ENCODE measurements at places on chromosomes 6 and 20.
A peak's percentile ranks its signal among the peaks of the same experiment; 100 is the strongest.

DNA sequence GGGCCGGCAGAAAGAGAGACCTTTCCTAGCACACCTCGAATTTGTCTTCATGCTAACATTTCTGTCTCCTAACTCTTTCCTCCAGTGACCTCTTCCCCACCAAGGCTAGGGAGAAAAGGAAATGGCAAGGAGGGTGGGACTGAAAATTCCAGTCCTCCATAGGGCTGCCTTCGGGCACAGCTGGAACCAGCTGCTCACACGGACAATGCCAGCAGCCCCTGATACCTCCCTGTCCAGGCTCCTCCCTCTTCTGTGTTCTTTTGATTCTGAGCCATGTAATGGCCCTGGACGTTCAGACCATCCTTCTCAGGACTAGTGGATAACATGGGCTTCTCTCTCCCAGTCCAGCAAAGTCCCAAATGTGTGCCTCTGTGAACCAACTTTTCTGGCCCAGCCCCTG, 29.1 kb upstream of the PHACTR3 start:
- DNase-seq, result no peak

GRCh38 chr20:63407928-63408683, 47.0 kb upstream of the CHRNA4 start:
- DNase-seq, result no peak

- DNase-seq, result no peak
Measured at GRCh38 chr6:108175592-108176279, 9.9 kb downstream of the NR2E1 start.

DNA sequence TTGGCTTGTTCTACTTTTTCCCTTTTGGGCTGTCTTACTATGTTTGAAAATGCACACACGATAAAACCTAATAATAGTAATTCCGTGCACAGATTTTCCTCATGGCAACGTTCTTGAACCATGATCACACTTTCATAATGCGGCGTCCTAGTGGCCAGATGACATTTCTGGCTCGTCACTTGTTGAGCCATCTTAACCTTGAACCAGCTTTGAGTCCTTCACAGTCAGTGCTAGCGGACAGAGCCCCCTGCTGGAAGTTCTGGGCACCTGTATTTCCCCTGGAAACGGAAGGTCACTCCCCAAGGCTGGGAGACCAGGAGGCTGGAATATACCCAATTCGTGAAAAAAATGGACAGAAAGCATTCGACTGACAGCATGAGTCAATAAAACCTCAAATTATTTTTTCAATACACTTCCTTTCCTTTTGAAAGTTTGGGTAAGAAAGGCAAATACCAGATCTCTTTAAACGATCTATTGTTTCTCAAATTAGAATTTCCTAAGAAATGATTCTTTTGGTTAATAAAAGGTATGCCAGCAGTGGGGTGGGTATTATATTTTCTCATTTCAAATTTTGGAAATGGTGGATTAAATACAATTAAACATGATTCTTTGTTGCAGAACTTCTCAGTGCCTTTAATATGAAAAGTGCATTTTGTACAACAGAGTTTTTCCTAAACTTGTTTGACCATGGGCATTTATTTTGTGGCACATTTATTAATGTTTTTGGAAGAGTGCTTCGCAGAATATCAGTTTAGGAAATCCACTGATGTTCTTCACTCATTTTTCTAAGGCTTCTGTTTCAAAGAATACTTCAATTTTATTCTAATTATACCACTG, 542.3 kb downstream of the QKI start:
- DNase-seq, result peak; percentile 79

- no peak for DNase-seq
Measured at GRCh38 chr20:46120136-46120535, 2.0 kb downstream of the CD40 start.

DNA sequence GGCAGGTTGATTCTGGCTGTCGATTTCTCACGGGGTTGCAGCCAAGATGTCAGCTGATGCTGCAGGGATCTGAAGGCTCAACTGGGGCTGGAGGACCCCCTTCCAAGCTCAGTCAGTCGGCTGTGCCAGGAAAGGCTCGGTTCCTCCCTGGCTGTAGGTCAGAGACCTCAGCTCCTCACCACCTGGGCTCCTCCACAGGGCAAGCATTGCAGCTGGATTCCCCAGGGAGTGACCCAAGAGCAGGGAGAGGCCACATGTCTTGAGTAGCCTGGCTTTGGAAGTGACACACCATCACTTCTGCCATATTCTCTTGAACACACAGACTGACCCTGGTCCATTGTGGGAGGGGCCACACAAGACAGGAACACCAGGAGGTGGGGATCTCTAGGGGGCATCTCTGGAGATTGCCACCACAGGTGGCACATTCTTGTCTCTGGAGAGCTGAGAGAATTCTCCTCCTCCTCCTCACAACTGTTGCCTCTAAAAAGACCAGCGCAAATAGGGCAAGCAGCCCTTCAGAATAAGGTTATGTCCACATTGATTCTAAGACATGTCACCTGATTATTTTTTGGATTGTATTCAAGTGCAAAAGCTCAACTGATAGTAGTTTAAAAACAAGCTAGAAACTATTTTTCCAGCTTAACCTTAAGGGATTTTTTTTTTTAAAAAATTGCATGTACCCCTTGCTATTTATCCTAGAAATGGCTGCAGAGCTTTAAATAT, 270.5 kb downstream of the NRN1 start:
- no peak for DNase-seq

GRCh38 chr20:43938017-43938655, 23.5 kb downstream of the TOX2 start:
- DNase-seq, result no peak

GRCh38 chr20:8155812-8156211, 23.7 kb downstream of the PLCB1 start:
- DNase-seq, result no peak

GRCh38 chr6:92297101-92297500, 1122.3 kb downstream of the EPHA7 start:
- DNase-seq, result peak; percentile 19

- peak; percentile 56 for DNase-seq
Measured at GRCh38 chr20:45917790-45918141, 5.8 kb upstream of the PLTP start.

- peak; percentile 90 for DNase-seq
Measured at GRCh38 chr6:23180504-23181293, 611.3 kb downstream of the HDGFL1 start.

DNA sequence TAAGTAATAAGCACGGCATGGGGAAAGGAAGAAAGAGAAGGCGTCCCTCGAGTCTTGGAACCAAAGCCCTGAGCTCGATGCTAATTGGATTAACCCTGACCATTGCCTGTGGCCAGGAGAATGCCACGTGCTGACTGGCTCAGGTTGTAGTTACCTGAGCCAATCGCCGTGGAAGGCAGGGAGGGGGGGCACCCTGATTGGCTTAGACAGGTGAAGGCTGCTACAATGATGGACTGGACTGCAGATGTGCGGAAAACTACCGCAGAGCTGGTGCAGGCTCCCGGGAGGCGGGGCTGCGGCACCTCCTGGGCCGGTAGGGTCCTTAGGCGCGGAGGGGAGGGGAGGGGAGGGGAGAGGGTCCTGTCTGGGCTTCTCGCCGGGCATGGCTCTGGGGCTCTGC, 121.3 kb downstream of the TFAP2C start:
- DNase-seq, result peak; percentile 12

DNA sequence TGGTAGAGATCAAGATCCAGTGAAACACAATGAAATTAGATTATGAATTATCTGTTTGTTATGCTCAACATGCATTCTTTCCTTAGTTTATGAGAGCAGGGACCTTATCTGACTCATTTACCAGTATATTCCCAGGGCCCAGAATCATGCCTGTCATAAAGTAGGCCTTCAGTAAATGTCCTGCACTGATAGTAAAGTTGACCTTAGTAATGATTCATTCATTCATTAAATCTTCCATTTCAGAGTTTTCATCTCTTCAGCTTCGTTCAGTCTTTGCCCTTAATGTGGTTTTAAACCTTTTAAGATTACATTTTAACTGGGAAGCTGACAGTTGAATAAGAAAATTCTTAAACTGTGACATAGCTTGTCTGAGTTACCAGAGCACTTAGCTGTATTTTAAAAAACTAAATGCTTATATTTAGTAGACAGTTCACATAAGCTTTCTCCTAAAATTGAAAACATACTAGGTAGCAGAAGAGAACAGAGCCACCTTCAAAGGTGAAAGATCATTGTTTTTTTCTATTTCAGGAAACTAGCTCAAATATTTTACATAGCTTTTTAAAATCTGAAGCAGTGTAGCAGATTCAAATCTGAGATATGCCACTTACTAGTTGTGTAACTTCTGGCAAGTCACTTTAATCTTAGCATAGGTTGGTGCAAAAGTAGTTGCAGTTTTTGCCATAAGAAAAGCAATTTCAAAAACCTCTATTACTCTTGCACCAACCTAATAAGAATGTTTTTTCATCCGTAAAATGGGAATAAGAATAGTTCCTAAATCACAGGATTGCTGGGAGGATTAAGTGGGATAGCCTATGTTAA, 41.4 kb downstream of the MCM8 start:
- DNase-seq, result peak; percentile 82

GRCh38 chr6:105994118-105994590, 92.0 kb upstream of the PRDM1 start:
- no peak for DNase-seq

DNA sequence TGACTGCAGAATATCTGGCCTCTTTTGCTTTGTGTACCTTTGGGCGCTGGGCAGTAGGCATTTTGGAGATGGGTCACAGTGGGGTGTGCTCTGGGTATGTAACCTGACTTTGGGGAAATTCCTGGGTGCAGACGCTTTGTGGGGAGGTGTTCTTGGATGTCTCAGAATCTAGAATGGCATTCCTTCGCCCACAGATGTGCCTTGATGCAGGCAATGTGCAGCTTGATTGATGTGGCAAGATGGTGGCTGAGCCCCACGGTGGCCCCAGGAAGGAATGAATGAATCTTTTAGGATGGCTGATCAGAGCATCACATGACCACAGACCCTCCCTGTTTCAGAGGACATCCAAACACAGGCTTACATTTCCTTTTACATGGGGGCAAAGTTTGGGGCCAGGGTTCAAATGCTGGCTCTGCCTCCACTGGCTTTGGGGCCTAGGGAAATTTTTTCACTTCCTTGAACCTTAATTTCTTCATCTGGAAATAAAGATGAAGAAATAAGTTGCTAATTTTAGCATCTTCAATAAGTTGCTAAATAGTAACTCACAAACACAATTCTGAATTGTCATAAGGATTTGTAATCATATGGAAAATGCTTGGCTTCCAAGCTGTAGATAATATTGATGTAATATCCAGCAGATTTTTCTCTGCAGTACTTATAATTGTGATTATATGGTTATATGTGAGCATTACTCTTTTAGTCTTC, 5.6 kb downstream of the PPP1R16B start:
- DNase-seq, result no peak

GRCh38 chr6:3102875-3103274, 15.6 kb upstream of the BPHL start:
- peak; percentile 23 for DNase-seq

- peak; percentile 22 for DNase-seq
Measured at GRCh38 chr6:69914015-69914485, 47.7 kb downstream of the COL19A1 start.

GRCh38 chr6:84547341-84547801, 217.0 kb downstream of the TBX18 start:
- peak; percentile 37 for DNase-seq

- no peak for DNase-seq
Measured at GRCh38 chr6:135267085-135267484, 86.0 kb downstream of the MYB start.

- DNase-seq, result peak; percentile 57
Measured at GRCh38 chr20:37511610-37512275, 9.3 kb upstream of the NNAT start.

DNA sequence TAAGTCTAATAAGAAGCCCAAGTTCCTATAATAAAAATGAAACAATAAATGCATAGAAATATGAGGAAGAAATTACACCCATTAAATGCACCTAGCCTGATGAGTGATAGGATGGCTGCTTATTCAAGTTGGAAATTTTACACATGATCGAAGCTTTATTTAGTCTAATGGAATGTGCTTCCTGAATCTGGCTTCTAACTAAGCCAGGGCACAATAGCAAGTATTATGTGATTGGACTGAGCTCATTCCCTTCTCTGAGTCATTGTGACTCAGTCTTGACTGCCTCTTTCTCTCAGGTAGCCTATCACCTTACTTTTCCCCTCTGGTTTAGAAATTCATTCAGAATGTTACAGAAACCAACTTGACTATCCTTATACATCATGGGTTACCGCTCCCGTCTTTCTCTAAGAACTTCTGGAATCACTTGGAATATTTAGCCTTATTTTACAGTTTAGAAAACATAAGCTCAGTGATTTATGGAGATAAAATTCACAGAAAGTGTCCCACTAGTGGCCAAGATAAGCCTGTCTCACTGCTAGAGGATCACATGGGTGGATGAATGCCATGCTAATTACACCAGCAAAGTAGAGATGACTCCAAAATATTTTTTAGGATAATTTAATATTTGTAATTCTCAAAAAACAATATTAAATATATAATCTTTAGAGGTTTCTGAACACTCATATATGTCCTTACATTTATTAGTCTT, 505.3 kb upstream of the JAG1 start:
- peak; percentile 92 for DNase-seq

DNA sequence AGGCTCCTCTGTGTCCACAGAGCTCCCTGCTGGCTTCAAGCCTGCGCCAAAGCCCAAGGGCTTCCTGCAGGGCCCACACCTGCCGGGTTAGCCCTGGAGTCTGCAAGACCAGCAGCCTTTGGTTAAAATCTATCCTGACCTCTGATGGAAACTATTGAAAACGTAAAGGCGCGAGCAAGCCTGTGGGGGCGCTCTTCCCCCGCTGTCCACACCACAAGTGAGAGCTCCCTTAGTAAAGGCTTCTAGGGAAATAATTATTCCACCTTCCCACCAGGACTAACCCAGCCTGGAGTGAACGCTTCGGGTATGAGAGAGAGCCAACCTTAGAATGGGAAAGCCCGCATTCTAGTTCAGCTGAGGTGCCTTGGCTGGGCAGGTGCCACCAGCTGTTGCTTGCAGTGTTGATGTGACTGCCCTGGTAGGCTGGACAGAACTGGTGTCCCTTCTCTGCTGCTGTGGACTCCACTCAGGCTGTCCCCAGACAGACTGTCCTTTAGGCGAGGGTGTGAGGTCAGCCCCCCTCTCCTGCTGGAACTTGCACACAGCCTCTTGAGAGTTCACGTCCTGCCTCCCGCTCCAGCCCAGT, 68.7 kb downstream of the SYTL3 start:
- DNase-seq, result peak; percentile 42

DNA sequence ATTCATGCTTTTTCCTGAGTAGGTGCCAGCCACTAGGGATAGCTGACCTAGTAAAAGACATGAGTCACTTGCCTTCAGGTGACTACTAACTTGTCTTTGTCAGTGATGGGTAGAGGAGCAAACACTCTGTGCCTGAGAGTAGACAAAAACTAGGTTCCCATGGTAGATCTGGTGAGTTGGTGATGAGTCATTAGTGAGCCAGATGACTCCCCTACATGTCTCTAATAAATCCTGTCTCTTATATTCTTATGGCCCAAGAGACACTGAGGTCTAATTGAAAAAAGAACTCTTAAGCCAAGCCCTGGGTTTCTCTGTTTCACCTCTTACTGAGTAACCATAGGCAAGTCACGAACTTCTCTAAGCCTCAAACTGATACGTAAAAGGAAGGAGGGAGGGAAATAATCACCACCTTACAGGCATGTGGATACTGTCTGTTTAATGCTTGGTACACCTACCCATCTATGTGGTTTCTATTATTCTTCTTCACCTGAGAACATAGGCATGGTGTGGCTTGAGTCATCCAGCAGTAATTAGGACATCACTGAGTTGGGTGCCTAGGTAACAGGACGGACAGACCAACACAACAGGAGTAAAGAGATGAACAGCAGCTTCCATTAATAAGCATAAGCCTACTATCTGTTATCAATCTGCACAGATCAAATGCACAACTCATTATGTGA, 20.3 kb downstream of the TTPAL start:
- DNase-seq, result peak; percentile 97

- DNase-seq, result peak; percentile 86
Measured at GRCh38 chr6:18347021-18347577, 40.1 kb upstream of the RNF144B start.
